HT1080 (cell line): ENCODE measurements at places on chromosomes 3 and 15. TPM values are rescaled to one million over a fixed set of nuclear protein-coding genes. Genes with fewer than 3 reads are reported as not detected.

DNA sequence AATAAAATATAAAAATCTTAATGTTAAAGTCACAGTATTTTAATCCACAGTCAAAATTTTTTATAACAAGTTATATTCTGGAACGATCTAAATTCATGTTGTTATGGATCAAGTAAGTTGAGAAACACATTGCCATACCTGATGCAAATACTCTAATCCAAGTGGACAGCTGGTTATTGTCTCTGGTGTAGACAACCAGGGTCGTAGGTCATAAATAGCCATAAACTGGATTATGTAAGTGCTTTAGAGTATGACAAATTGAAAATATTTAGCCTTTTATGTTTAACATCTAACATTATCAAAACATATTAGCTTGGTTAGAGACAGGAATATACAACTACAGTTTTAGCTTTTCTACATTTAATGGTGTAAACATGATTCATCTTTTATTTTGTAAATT is 53.0 kb downstream of the PLSCR2 start:
- DNase-seq: no peak

- DNase-seq: no peak
These were observed 21.8 kb downstream of the P2RY12 start for GRCh38 chr3:151362751-151363174.

GRCh38 chr3:141651409-141651808 is 86.7 kb upstream of the RNF7 start:
- DNase-seq: no peak

GRCh38 chr3:102235679-102236078 is 199.1 kb upstream of the ZPLD1 start:
- peak; percentile 39 for DNase-seq

DNA sequence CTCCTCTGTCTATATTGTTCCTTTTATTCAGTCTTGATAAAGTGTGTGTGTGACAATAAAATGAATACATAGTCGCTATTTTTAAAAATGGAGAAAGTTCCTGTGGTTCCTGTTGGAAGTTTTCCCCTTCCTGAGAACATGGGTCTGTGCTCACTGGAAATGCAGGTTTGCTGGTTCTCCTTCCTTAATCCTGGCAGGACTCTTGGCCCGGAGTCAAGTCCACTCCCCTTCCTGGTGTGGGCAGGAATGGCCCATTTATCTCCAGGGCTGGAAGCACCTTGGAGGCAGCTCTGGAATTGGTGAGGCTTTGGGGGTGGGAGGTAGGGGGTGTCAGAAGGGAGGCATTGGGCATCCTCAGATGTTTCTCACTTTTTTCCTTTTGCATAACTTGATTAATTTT is 30.1 kb downstream of the FOXL2 start:
- no peak for DNase-seq

DNA sequence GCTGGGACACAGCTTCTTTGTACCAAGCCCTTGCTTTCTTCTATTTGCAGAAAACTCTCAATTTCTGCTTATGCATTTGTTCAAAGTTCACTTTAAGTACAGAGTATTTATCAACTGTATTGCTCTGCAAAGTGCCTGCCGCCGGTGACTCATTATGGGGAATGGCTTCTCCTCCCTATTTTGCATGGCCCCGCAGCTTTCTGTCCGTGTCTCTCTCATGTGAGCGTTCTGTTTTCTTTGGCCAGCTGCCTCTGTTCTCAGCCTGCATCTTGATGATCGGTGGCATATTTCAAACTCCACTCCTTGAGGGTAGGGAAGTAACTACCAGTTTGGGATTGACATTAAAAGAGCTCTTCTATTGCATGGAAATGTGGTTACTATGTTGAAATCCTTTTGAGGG is 28.6 kb upstream of the ST8SIA2 start:
- DNase-seq: peak; percentile 66

Gene PPM1L
- total RNA-seq: 2.7 and 4.3 TPM in 2 replicates
